ENCODE measurements at places on chromosomes 1 and 21.

DNA sequence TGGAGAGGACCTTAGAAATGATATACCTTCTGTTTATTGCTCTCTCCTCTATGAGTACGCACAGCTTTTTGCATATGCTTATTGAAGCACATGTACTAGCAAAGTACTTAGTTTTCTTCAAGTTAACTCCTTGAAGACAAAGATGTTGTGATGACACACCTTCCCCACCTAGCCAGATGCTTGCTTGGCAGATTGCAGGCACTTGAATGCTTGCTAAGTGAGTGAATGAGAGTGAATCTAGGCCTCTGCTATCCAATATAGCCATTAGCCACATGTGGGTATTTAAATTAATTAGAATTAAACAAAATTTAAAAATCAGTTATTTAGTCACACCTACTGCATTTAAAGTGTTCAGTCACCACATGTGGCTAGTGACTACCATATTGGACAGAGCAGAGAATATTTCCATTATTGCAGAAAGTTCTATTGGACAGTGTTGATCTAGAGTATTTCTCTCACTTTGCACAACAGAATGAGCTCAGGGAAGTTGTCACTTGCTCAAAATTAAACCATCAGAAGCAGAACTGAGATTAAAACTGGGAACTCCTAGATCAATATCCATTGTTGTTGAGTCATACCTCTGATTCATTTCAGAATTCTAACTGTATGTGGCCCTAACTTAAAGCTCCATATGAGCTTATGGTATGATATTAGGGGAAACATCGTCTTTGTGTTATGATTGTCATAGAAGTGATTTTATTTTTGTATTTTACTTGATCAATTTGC, 8.6 kb upstream of the EEIG2 start:
- no peak for DNase-seq

DNA sequence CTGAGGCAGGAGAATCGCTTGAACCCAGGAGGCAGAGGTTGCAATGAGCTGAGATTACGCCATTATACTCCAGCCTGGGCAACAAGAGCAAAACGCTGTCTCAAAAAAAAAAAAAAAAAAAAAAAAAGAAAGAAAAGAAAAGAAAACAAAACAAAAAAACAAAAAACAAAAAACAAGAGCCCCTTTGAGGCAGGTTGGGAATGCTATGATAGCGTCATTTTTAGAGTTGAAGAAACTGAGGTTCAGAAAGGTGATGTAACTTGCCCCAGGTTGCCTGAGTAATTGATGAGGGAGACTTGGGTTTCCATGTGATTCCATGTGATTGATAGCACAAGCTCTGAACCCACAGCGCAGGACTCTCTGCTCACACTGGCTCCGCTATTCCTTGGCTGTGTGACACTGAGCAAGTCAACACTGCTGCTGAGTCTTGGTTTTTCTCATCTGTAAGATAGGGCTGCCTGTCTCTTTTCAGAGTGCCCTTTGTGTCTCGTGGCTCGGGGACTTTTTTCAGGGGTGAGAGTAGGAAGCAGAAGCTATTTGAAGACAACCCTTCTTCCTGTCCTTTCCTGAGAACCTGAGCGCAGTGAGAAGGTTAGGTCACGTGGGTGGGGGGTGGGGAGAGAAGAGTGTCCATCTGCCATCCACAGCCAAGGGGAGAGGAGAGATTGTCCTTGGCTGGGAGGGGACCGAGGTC, 2.5 kb downstream of the CNR2 start:
- DNase-seq: no peak

GRCh38 chr21:45013260-45013841, 61.0 kb upstream of the ADARB1 start:
- DNase-seq: peak; percentile 50

GRCh38 chr1:48039088-48040054, 42.2 kb upstream of the TRABD2B start:
- DNase-seq: no peak

DNA sequence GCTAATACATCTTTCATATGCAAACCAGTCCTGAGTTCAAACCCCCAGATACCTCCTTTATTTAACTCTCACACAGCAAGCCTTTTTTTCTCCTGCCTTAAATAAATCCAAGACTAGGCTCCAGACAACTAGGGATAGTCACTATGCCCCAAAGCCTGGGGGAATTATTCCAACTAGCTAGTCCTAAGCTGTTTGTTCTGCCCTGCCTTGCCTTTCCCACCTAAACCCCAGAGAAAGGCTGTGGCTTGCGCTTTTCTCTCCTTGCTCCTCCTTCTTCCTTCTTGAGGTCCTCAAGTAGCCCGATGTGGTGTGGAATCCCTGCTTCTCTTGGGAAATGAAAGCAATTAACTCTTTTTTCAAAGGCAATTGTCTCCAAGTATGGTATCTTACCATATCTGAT, 31.8 kb downstream of the C1orf87 start:
- no peak for DNase-seq

DNA sequence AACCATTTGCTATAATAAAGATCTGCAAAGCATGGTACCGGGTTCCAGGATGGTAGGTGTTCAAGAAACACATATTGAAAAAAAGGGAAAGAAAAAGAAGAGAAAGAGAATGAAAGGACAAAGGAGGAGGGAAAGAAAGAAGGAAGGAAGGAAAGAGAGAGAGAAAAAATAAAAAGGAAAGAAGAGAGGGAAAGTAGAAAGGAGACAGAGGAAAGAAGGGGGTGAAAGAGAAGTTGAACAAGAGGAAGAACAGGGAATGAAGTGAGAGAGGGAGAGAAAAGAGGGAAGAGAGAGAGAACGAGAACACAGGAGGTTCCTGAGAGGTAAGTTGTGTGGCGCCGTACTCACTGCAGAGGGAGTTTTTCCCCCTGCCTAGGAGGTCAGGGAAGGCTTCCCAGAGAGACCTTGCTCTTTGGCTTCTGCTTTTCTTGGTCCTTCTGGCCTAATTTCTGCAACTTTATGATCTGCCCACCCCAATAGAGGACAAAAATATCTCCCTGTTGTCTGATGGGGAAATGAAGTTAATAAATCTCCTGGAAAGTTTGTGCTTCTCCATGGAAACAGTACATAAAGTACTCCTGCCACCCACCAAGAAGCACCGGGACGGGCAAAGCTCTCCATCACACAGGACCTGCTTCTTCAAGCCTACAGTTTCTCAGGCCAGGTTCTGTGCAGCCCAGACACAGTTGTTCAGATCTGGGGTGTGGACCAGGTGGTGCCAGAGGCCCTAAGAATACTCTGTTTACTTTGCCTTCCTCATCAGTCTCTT, 124.8 kb downstream of the ROR1 start:
- DNase-seq: no peak

DNA sequence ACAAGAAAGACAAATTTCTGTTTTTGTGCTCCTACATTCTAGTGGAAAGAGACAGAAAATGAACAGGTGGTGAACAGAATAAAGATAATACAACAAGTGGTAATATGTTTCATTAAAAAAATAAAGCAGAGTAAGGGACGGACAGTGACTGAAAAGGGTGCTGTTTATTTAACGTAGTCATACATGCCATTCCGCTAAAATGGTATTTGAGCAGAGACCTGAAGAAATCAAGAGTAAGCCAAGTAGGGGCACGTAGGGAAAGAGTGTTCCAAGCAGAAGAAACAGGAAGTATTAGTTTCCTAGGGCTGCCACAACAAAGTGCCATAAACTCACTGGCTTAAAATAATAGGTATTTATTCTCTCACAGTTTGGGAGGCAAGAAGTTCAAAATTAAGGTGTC, 65.6 kb upstream of the KCTD3 start:
- no peak for DNase-seq

GRCh38 chr1:76682138-76682537, 185.1 kb upstream of the ST6GALNAC5 start:
- no peak for DNase-seq

DNA sequence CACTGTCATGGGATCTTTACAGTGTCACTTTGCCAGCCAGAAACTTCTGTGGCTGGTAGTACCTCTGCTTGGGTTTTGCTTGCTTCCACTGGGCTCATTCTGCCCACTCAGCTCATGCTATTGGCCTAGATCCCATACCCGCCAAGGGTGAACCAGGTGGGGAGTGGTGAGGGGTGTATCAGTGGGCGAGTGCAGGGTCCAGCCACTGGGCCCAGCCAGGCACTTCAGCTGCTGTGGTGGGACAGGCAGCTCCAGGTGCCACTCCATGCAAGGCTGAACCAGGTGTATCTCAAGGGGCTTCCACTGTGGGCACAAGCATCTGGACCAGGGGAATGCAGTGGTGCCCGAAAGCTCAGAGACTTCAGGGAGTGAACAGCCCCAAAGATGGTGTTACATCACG, 398.2 kb downstream of the NCAM2 start:
- DNase-seq: no peak

- DNase-seq: no peak
Observed at GRCh38 chr1:182707122-182707521, 22.7 kb upstream of the RGS8 start.

DNA sequence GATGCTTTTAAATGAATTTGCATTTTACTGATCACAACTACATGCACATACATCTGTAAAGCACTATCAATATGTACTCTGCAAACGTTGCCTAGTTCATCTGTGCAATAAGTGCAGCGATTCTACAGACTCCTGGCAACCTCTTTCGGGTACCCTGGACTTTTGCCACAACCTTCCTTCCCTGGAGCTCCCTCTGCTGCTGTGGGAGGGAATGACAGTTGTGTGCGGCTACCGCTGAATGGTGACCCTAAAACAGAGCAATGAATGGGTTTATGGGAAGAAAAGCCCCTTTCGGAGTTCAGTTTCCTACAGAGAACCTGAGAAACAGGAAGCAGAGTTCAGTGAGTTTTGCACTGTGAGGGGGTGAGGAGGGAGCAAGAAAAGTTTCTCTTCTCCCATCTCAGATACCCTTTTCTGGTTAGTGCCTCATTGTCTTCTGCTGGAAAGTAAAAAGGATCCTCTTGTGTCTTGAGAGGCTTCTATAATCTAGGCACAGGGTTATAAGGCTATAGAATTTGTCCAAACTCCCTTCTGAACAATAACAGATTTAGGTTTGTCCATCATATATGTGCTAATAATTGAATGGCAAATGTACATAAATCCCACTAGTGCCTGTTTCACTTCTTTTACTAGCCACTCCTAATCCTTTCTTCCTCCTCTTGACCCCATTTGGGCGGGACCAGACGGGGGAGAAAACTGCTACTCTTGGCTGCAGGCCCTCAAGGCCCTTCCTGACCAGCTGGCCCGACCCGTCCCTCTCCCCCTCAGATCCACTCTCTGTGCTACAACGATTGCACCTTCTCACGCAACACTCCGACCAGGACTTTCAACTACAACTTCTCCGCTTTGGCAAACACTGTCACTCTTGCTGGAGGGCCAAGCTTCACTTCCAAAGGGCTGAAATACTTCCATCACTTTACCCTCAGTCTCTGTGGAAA, 19.8 kb upstream of the SARS1 start:
- no peak for DNase-seq

GRCh38 chr1:106910798-106911197, 145.7 kb upstream of the PRMT6 start:
- DNase-seq: no peak

DNA sequence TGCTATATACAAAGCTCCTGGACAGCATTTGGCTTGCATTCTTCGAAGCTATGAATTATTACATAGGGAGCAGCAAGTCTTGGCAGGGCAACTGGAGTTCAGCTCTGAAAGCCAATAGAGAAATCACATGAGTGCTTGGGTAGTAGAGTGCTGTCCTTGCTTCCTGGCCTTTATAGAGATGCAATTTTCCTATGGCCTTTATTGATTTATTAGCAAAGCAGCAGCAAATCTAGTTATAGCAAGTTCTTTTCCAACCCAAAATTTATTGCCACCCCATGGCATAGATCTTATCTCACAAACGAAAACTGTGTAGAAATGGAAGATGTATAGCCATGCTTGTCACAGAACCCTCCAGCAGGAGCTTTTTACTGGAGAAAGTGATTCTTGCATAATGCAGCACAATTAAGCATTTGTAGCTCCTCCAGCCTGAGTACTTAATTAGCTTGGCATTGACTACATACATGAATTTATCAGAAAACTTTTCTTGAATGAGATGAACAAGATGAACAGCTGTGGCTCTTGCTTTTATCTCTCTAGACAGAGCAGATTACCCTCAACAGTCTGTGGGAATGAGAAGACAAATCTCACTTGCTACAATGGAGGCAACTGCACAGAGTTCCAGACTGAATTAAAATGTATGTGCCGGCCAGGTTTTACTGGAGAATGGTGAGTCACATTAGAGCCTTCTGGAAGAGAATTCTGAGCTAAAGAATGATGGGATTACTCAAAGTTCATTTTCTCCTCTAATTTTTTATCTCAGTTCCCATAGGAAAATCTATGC, 170.1 kb downstream of the CRB1 start:
- DNase-seq: no peak

GRCh38 chr1:85289207-85289847, 12.9 kb upstream of the BCL10 start:
- DNase-seq: no peak
